ENCODE measurements at places on chromosomes 16 and 17.

- DNase-seq, result no peak
Observed at GRCh38 chr16:75218256-75219076, at the start of gene CTRB1. TSS of gene CTRB1 (plus strand) at chr16:75218988. CDS start at chr16:75219008, 20 bp downstream.

DNA sequence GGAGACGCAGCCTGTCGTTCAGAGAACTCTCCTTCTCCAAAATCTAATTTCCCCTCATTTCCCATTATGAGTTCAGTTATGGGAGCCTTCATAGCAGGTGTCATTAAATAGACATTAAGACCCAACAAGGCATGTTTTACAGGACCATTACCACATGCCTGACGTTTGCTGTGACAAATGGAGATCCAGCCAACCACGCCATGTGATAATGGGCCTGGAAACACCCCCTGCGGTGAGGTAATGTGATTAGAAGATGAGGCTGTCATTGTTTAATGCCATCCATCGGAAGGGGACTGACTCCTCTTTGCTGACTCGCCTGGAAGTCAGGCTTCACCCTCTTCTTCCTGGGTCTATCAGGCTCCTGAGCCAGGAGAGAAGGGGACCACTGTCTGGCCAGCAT, 76.9 kb downstream of the WSCD1 start:
- DNase-seq, result no peak

GRCh38 chr16:74641969-74642368, 24.7 kb downstream of the RFWD3 start:
- no peak for DNase-seq

DNA sequence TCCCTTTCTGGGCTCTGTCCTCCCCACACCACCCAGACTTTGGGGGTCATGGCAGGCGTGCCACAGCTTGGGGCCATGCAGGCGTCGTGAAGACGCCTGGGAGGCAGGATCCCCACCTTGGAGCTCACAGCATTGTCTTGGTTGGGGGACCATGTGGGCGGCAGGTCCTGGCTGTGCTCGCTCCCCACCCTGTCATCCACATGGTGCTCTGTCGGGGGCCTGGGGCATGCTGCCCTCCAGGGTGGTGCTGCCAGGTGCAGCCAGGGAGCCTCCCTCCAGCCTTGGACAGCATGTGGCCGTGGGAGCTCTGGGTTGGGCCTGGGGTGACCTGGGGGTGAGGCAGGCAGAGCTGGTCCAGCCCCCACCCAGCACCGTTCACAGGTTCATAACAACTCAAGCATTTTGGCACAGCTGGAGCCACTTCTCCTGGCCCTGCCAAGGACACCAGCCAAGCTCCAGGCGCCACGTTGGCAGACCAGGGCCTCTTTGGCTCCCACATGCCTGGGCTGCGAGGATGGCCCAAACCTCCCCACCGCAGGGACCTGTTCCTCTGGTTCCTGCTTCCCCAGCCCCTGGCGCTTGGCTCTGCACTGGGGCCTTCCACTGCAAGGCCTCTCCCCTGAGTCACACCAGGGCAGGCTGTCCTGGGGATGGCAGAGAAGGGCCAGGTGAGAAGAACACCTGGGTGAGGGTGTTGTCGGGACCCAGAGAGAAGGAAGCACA, 15.1 kb upstream of the ATP6V0C start:
- DNase-seq, result no peak

DNA sequence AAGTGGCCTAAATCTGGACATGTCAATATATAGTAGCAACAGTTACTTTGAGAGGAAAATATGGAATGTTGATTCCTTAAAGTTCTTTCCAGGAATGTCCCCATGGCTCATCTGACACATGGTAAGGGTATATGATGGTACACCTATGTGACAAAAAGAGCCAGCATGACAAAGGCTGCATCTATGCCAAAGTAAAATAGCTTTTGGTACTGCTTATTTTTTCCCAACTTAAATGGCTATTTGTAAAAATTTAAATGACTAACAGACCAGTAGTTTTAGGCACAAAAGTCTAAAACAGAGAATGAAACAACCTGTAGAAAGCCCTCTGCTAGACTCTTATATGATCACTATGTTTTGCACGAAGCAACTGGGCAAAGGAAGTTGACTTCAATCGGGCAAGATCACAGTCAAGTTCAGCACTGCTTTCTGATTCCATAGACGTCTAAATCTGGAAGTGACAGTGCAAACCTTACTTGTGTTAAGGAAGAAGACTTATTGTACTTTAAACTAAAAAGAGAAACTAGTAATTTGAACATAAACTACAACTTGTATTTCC, 135.1 kb downstream of the SKAP1 start:
- DNase-seq, result peak; percentile 11

DNA sequence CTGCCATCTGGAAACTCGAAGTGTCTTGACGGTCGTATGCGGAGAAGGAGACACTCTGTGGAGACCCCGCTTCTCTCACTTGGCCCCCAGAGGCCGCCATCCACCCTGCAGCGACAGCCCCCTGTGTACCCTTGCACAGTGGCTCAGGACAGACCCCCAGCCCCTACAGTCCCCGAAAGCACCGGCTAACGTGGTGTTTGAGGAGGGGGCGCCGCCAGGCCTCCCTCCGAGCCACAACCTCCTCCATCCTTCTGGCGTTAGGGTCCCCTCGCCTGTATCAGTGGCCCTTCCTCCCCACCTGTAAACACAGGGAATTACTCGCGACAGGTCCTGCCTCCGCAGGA, 73.6 kb downstream of the LMF1 start:
- no peak for DNase-seq

GRCh38 chr17:39813631-39814030, 50.5 kb downstream of the IKZF3 start:
- DNase-seq, result peak; percentile 87

DNA sequence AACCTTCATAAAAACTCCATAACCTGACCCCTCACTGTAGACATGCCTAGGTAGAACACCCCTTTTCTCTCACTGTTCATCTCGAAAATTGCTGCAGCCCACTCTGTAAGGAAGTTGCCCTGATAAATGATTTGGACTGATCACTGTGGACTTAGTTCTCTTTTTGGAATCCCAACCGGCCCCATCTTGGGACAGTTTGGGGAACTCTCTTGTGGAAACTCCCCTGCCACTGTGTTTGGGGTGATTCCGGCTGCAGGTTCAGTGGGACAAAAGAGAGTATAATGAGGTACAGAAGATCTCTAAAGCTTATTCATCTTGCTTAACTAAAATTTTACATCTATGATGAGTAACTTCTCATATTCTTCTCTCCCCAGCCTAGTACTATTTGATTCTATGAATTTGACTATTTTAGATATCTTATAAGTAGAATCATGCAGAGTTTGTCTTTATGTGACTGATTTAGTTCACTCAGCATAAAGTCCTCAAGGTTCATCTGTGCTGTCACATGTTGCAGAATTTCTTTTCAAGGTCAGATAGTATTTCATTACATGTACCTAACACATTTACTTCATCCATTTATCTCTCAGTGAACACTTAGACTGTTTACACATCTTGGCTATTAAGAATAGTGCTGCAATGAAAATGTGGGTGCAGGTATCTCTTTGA, 84.9 kb downstream of the ABCA8 start:
- DNase-seq, result no peak

DNA sequence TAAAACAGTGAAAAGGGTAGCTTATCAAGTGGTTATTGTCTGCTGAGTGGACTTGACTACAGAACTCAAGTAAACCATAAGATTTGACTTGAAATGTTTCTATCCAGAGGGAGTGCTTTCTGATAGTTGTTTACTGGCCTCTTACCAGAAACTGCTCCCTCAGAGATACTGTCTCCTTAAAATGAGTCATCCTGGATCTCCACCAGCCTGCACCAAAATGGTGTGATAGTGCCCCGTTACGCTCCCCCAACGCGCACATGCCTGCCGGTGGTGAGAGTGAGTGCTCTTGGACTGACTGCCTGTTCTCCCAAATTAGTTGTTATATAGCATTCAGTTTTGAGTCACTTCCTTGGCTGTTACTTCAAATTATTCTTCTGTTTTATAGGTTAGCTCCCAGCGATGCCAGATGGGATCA, 22.9 kb downstream of the PRCD start:
- no peak for DNase-seq

DNA sequence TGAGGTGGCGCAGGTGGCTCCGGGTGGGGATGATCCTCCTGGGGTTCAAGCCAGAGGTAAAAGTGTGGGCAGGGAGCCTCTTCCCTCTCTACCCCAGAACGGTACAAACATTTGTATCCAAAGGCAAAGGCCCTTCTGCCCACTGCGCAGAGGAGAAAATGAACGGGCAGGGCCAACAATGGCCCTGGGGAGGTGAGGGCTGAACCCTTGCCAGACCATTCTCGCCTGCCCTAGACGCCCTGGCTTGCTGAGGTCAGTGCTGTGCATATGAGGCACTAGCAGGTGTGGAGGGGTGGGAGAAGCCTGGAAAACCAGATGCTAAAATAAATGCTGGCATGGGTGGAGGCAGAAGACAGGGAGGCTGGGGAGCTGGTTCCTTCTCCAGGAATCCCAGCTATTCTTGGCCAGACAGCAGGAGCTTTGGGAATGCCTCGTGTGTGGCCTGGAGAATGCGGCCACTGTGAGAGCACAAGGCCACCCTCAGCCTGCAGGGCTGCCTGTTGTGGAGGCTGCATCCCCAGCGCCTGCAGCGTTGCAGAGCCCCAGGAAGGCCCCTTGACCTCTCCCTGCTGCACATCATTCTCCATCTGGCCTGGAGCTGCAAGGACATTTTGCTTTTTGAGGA, 4.5 kb downstream of the C17orf50 start:
- DNase-seq, result no peak

DNA sequence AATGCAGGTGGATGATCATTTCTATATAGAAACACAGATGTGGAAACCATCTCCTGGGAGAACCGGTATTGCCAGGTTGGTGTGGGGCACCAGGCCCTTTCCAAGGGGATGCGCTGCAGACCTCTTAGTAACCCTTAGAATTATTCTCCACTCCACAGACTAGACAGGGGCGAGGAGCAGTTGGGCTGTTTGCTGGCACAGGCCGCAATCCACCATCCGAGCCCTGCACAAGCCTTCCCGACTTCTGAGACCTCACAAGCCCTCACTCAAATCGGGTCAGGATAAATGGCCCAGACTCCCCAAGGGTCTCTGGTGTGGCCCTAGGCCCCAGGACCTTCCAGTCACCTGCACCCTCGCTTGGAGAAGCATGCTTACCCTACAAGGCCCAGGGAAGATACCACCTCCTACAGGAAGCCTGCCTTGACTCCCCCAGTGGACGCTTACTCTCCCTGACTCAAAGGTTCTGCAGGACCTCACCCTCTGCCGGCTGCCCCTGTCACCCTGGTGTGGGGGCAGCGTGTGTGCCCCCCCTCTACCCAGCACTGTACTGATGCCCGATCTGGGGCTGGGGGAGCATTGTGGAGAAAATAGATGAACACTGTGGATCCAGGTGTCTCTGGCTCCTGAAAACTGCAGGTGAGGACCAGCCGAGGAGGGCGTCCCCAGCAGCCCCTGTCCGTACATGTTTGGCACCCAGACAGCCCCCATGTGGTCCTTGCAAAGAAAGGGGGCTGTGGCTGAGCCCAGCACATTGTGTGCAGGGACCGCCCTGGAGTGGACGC, 49.8 kb upstream of the ACSF3 start:
- no peak for DNase-seq

GRCh38 chr17:69773081-69773480, 301.9 kb upstream of the KCNJ16 start:
- DNase-seq, result no peak

DNA sequence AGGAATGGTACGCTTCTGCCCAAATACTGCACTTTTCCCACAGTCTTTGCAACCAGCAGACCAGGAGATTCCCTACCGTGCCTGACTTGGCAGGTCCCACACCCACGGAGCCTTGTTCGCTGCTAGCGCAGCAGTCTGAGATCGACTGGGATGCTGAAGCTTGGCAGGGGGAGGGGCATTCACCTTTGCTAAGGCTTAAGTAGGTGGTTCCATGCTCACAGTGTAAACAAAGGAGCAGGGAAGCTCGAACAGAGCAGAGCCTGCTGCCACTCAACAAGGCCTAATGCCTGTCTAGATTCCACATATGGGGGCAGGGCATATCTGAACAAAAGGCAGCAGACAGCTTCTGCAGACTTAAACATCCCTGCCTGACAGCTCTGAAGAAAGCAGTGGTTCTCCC, 107.2 kb upstream of the TMEM97 start:
- DNase-seq, result no peak

- no peak for DNase-seq
Observed at GRCh38 chr17:5526821-5527598, 40.6 kb downstream of the MIS12 start.

DNA sequence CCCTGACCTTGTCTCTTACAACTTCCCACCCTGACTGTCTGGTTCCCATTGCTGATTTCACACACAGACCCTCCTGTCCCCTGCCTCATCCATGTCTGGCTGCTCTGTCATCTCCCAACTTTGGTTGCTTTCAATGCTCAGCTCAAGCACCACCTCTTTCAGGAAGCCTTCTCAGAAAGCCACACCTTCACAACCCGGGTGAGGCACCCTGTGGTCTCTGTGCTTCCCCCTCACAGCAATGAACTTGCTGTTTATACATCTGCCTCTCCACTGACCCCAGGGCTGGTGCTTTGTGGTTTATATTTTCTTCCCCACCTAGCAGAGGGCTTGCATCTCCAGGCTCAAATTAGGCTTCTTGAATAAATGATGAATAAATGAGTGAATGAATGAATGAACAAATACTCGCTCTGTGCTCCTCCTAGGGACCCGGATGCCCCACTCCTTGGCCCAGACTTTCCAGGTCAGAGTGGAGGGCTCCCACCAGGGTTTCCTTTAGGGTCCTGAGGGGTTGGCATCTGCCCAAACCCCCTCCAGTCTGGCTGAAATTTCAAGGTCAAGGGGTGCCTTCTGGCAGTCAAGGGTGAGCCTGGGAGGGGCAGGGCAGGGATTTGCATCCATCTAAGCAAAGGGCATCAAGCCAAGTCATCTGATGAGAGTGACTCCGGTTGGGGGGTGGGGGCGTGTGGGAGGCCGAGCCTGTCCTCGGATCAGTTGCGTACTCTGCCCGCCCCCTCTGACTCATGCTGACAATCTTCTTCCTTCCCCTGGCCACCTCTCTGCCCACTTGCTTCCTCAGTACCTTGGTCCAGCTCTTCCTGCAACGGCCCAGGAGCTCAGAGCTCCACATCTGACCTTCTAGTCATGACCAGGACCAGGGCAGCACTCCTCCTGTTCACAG, at the start of gene ITGAX:
Gene ITGAX (plus strand): TSS at position 783 of the 898 bp plus-strand sequence. CDS start 79 bp downstream, at position 862.
- peak; percentile 64 for DNase-seq

- DNase-seq, result no peak
Observed at GRCh38 chr17:1504866-1505265, 11.5 kb downstream of the INPP5K start.

- no peak for DNase-seq
Observed at GRCh38 chr16:58679763-58680162, 4.8 kb downstream of the SLC38A7 start.

DNA sequence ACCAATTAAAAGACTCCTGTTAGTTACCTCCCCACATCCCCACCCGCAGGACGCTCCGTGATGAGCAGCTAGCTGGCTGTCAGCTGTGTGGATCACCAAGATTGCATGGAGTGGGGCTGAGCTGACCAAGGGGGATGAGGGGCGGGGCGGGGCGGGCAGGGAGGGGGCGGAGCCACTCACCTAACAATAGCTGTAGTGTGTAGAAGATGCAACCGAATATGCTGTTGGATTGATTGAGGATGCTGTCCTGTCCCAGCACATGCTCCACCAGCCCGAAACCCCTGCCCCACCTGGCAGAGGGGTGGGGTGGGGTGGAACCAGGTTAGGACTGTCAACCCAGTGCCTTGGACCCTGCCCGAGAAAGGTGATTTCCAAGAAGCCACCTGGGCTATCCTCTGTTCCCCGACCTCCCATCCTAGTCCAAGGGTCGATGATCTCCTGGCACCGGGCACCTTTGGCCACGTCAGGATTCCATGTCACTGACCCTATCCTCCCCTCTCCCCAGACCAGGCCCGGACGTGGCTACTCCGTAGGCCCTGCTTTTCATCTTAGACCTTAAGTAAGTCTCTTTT, 1.4 kb downstream of the VKORC1 start:
- DNase-seq, result no peak

Data from CD4-positive, alpha-beta T cell treated with Interleukin-21 for 1 hour (primary cell).